NCI-H187 (cell line): ENCODE measurements at places on chromosomes 7 and 10.

DNA sequence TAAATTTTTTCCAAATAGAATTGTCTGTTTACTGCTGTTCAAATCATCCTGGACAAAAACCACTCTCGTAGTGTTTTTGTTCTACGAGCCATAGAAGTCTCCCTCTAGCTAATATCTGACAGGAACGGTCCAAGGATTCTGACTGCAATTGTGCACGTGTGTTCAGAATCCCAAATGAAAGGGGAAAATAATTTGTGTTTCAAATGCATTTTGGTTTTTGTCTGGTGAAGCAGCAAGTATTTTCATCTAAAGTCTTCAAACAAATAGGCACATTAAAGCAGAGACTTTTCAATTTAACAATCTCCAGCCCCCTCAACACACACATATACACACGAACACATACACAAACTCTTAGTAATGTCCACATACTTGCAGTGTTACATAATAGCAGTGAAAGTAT, 475 bp downstream of the NEUROD6 start:
- DNase-seq: no peak

DNA sequence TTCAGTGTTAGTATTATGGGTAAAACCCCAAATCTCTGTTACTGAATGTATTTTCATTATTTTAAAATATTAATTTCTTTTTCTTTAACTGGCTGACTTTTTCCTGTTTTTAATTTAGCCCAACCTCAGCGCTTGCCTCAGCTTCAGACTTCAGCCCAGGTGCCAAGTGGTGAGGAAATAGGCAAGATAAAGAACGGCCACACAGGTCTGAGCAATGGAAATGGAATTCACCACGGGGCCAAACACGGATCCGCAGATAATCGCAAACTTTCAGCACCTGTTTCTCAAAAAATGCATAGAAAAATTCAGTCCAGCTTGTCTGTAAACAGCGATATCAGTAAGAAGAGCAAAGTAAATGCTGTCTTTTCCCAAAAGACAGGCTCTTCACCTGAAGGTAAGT, 57.5 kb downstream of the MDFIC start:
- DNase-seq: no peak

- DNase-seq: no peak
Observed at GRCh38 chr10:69848454-69848853, 46.7 kb downstream of the COL13A1 start.

DNA sequence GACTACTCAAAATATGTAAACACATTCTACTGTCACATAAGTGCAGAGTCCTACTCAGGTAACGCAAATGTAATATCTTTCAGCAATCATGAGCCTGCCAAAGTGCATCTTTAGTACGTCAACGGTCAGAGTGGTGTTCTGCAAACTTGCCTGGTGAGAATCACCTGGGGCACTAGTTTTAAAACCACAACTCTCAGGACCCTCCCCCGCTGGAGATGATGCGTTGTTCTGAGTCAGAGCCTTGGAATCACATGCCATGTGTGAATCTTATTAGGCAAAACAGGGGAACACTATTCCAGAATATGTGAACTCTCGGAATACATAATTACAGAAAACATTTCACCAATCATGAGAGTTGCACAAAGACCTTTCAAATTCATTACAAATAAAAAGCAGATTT, 115.7 kb downstream of the TPK1 start:
- no peak for DNase-seq

GRCh38 chr7:141511676-141512396, 39.4 kb upstream of the AGK start:
- DNase-seq: no peak
